ENCODE measurements at places on chromosomes 11 and 22. TPM values are rescaled to one million over a fixed set of nuclear protein-coding genes. Genes with fewer than 3 reads are reported as not detected.

OVOL1 gene
- not detected for total RNA-seq

OR6A2 gene
- not detected for total RNA-seq

FGF4 gene
- not detected for total RNA-seq

AIFM3 gene
- 0.53 TPM for total RNA-seq

OR8G1 gene
- not detected for total RNA-seq

PNPLA5 gene
- total RNA-seq: not detected

DNA sequence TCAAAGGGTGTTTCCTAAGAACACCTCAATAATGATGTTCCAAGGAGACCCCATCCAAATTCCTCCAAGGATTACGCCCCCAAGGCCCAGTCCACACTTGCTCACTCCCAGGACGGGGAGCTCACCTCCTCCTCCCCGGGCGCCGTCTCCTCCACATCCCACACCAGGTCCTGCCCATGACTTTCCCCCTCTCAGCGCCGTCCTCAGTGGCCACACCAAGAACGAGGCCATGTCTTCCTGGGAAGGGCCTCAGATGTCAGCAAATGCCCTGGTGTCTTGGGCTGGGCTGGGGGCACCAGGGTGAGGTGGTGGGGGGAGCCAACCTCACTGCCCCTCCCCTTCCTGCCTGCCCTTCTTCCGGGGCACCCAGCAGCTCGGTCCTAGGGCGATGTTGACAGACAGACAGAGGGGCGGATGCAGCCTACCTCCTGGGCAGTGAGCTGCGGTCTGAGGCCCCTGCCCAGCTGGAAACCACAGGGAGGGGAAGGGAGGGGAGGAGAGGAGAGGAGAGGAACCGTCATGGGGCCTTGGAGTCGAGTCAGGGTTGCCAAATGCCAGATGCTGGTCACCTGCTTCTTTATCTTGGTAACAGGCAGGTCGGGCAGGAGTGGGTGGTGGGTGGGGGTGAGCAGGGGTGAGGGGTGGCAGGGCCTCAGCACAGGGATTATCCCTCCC, at the start of the genes C11orf21 and TSPAN32:
C11orf21 (minus strand) TSS at position 288 of the 675 bp plus-strand sequence; CDS start at position 178, 110 bp downstream.
TSPAN32 (plus strand) TSS at position 383 of the 675 bp plus-strand sequence; CDS start at position 520, 137 bp downstream.
- DNase-seq: peak; percentile 47

DNA sequence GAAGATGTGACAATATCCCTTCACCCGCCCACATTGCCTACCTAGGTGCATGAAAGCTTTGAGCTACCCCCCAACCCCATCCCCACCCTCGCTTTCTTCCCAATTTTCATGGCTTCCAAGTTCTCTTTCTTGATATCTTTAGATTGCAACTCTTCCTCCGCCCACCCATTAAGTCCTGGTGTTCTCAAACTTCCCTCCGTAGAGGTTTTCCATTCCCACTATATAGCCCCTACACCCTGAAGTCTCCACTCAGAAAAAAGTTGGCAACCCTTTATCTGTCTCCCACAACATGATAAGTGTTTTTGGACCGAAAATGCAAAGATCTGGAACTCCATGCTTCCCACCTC, 572 bp downstream of the ZNF70 start:
- DNase-seq: no peak

GRCh38 chr11:9784602-9785315, 120.9 kb downstream of the SWAP70 start:
- no peak for DNase-seq

GRCh38 chr11:6022956-6023355, 7.6 kb downstream of the OR56A1 start:
- DNase-seq: peak; percentile 24

DNA sequence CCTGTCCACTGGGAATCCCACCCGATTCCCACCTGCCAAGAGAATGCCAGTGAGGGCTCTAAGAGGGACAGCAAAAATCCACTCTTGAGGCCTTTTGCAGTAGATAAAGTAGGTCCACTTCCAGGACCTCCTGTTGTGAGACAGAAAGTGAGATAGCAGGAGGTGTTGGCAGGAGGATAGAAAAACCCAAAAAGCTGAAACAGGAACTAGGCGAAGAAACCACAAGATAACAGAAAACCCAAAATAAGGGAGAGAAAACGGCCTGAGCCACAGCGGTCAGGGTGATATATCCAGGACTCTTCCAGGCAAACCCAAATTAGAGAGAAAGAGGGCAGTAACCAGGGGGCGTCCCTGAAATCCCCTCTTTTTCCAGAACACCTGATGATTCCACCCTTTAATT, 79.7 kb upstream of the LINC01488 start:
- no peak for DNase-seq

- no peak for DNase-seq
Measured at GRCh38 chr11:115409691-115410220, 94.5 kb downstream of the CADM1 start.

DNA sequence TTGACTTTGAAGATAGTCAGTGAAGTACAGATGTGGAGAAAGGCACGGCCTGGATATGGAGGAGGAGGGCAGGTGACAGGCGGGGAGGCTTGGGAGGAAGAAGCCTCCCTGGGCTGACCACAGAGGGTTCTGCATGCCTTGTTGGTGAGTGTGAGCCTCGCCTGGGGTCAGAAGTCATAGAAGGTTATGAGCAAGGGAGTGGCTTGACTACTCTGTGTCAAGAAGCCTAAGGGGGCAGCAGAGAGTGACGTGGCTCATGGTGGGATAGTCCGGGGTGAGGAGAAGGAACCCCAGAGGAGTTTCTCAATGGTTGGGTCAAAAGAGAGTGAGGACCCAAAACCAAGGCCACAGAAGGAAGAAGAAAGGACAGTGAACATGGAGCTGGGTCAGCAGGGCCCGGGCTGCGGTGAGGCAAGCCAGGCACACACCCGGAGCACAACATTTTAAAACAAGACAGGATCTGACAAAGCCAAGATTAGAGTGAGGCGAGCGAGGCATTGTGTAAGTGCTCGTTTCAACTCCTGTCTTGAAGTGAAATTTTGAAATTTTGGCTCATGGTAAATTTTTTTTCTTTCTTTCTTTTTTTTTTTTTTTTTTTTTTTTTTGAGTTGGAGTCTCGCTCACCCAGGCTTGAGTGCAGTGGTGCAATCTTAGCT, 31.9 kb downstream of the PDGFB start:
- DNase-seq: no peak

GRCh38 chr11:78074756-78075155, 4.9 kb downstream of the NDUFC2 start:
- DNase-seq: no peak
